ENCODE measurements at places on chromosomes 11 and 22. TPM values are rescaled to one million over a fixed set of nuclear protein-coding genes. Genes with fewer than 3 reads are reported as not detected.

MED17 gene
- total RNA-seq = 21.0 TPM

TNNT3 gene
- 30.7 TPM for total RNA-seq

FXYD6 gene
- total RNA-seq = 30.2 TPM

OR8D1 gene
- not detected for total RNA-seq

All from left ventricle myocardium inferior (tissue), 1 donor.